ENCODE measurements at places on chromosomes 12 and 14. TPM values are rescaled to one million over a fixed set of nuclear protein-coding genes. Genes with fewer than 3 reads are reported as not detected.

Gene DTX1
- total RNA-seq: 2.9 TPM

Gene SMCO2
- not detected for total RNA-seq

- H3K4me3 ChIP-seq: no peak overlapping the region
- H3K27ac ChIP-seq: no peak overlapping the region
- H3K27me3 ChIP-seq: no peaks in the 10 kb centered on the region
- no peaks in the 10 kb centered on the region for H3K4me1 ChIP-seq
- no peaks in the 10 kb centered on the region for H3K36me3 ChIP-seq
These were observed 26.0 kb downstream of the DDHD1 start for GRCh38 chr14:53127151-53127550.

GRCh38 chr12:112828541-112828940 is 37.0 kb downstream of the RPH3A start:
- H3K36me3 ChIP-seq: no peaks in the 10 kb centered on the region
- no peak overlapping the region for H3K27ac ChIP-seq
- no peak for DNase-seq
- H3K4me1 ChIP-seq: no peaks in the 10 kb centered on the region
- peaks cover 4% of the 10 kb centered on the region for H3K27me3 ChIP-seq

Gene WNT5B
- total RNA-seq: 15.2 TPM

DNA sequence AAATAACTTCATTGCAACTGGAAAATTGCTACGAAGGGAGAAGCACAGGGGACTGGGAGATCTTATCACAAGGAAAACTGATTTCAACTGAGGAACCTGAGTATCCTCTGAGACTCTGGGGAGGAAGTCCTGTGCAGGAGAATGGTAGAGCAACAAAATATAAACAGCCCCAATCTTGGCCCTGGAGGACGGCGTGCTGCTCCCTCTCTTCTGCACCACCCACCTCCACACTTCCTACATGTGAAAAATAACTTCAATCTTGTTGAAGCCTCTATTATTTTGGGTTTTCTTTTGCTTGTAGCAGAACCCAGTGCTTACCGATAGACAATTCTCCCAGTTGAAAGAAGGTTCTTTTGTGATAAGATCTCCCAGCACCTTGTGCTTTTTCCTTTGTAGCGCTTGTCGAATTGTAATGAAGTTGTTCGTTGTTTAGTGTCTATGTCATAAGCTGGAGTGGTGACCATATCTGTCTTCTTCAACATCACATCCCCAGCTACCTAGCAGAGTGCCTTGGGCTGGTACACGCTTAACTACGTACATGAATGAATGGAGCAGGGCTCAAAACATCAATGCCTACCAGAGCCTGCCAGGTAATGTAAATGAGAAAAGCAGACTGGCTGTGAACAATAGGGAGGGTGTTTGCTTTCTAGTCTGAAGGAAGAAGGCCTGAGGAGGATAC is 2.8 kb upstream of the CD4 start:
- DNase-seq: no peak
- H3K27ac ChIP-seq: no peak overlapping the region
- peaks cover 13% of the 10 kb centered on the region for H3K4me1 ChIP-seq
- H3K4me3 ChIP-seq: no peak overlapping the region

GRCh38 chr14:99597911-99598600 is 6.0 kb downstream of the CCDC85C start:
- peak overlapping the region; percentile 1 for H3K27ac ChIP-seq
- DNase-seq: no peak
- H3K27me3 ChIP-seq: no peaks in the 10 kb centered on the region
- no peak overlapping the region for H3K4me3 ChIP-seq
- no peaks in the 10 kb centered on the region for H3K36me3 ChIP-seq

GRCh38 chr12:64946132-64946829 is 121.8 kb downstream of the TBC1D30 start:
- DNase-seq: peak; percentile 31
- H3K27ac ChIP-seq: no peak overlapping the region
- no peaks in the 10 kb centered on the region for H3K27me3 ChIP-seq
- H3K36me3 ChIP-seq: no peaks in the 10 kb centered on the region

Gene KRT78
- 0.73 TPM for total RNA-seq

- H3K4me3 ChIP-seq: no peak overlapping the region
- no peak for DNase-seq
- no peaks in the 10 kb centered on the region for H3K27me3 ChIP-seq
- H3K4me1 ChIP-seq: peaks cover 11% of the 10 kb centered on the region
These were observed 201.0 kb downstream of the SLC25A21 start for GRCh38 chr14:36971263-36971855.

GRCh38 chr12:52708010-52708409 is 4.7 kb upstream of the KRT77 start:
- no peak for DNase-seq
- no peak overlapping the region for H3K4me3 ChIP-seq
- no peaks in the 10 kb centered on the region for H3K36me3 ChIP-seq
- H3K27ac ChIP-seq: no peak overlapping the region
- peaks cover 48% of the 10 kb centered on the region for H3K27me3 ChIP-seq

Gene SLC6A15
- total RNA-seq: not detected

Gene TDRD9
- not detected for total RNA-seq

- H3K27me3 ChIP-seq: no peaks in the 10 kb centered on the region
- no peak overlapping the region for H3K27ac ChIP-seq
- no peaks in the 10 kb centered on the region for H3K36me3 ChIP-seq
These were observed 12.9 kb upstream of the MCRS1 start for GRCh38 chr12:49580572-49581535.

GRCh38 chr12:130947028-130947613 is 6.6 kb upstream of the ADGRD1 start:
- H3K36me3 ChIP-seq: no peaks in the 10 kb centered on the region
- no peak overlapping the region for H3K27ac ChIP-seq
- H3K27me3 ChIP-seq: peaks cover 8% of the 10 kb centered on the region
- H3K4me1 ChIP-seq: peaks cover 11% of the 10 kb centered on the region
- no peak overlapping the region for H3K4me3 ChIP-seq
- no peak for DNase-seq

Gene METTL17
- 125 TPM for total RNA-seq

DNA sequence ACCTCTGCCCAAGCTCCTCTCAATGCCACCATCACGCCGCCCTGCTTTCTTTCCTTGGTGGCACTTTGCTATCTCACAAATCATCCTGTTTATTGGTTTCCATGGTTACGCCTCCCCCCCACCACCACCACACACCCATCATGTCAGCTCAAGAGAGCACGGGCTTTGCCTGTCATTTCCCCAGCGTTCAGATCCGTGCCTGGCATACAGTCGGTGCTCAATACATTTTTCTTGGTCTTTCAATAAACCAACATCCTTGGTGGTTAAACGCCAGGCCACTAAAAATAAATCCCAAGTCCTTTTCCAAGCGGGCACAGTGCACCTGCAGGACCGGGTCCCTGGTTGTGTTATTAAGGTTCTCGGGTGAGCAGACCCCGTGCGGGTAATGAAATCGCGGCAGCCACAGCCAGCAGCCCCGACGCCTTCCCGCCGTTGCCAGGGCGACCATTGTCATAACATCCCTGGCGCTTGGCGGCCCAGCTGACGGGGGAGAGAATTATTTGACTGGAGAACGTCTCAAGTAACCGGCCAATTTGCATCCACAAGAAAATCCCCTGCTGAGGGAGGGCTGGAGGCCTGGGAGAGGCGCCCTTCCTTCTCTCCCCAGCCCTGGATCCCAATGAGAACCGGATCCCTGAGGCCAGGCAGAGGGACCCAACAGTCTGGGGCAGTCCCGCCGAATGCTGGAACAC is 92.9 kb downstream of the KSR2 start:
- no peak for DNase-seq
- H3K4me1 ChIP-seq: no peaks in the 10 kb centered on the region
- H3K4me3 ChIP-seq: no peak overlapping the region
- peaks cover 44% of the 10 kb centered on the region for H3K27me3 ChIP-seq
- no peak overlapping the region for H3K27ac ChIP-seq

GRCh38 chr14:77691259-77691658 is 16.6 kb downstream of the ALKBH1 start:
- DNase-seq: no peak
- no peak overlapping the region for H3K27ac ChIP-seq
- peaks cover 90% of the 10 kb centered on the region for H3K36me3 ChIP-seq
- H3K4me3 ChIP-seq: no peak overlapping the region
- no peaks in the 10 kb centered on the region for H3K27me3 ChIP-seq

GRCh38 chr12:103975368-103975767 is 9.7 kb downstream of the TDG start:
- H3K36me3 ChIP-seq: peaks cover 63% of the 10 kb centered on the region
- no peak for DNase-seq
- no peak overlapping the region for H3K4me3 ChIP-seq
- H3K27ac ChIP-seq: no peak overlapping the region

Gene C12orf56
- not detected for total RNA-seq

GRCh38 chr14:23548351-23549318 is 2.9 kb downstream of the ZFHX2 start:
- peak; percentile 59 for DNase-seq
- H3K27me3 ChIP-seq: no peaks in the 10 kb centered on the region
- peaks cover 31% of the 10 kb centered on the region for H3K4me1 ChIP-seq
- no peak overlapping the region for H3K4me3 ChIP-seq

GRCh38 chr14:101876555-101876938 is 87.8 kb upstream of the DYNC1H1 start:
- H3K36me3 ChIP-seq: peaks cover 13% of the 10 kb centered on the region
- no peak overlapping the region for H3K27ac ChIP-seq
- H3K4me1 ChIP-seq: peaks cover 21% of the 10 kb centered on the region

DNA sequence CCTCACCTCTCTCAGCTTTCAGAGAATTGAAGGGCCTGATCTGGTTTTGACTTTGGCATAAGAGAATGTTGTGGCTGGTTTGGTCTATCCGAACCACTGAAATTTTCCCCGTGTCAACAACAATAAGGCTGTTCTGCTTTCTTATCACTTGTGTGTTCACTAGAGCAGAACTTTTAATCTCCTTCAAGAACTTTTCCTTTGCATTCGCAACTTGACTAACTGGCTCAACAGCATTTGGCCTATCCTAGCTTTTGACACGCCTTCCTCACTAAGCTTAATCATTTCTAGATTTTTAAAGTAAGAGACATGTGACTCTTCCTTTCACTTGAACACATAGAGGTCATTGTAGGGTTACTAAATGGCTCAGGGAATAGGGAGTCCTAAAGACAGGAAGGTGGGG is 25.9 kb upstream of the EDDM3A start:
- peak; percentile 72 for DNase-seq
- H3K36me3 ChIP-seq: no peaks in the 10 kb centered on the region
- H3K27ac ChIP-seq: peak overlapping the region; percentile 75
- H3K27me3 ChIP-seq: no peaks in the 10 kb centered on the region
- H3K4me1 ChIP-seq: peaks cover 34% of the 10 kb centered on the region
- no peak overlapping the region for H3K4me3 ChIP-seq

DNA sequence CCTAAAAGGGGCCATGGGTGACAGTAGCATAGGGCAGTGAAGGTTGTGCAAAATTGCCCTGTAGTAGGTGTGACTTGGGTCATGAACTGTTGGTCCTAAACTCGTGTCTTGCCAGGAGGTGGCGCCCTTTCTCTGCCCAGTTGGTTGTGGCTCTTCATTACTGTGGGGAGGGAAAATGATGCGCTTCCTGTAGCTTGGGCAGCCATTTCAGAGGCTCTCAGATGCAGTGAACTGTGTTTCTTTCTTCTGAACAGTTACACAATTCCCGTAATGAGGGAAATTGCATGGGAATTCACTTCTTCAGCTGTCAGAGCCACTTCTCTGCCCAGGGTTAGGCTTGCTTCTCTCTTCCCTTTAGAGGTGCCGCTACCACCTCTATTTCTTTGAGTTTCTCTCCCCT is 148.1 kb upstream of the NRXN3 start:
- no peak overlapping the region for H3K27ac ChIP-seq
- H3K4me3 ChIP-seq: no peak overlapping the region
- H3K27me3 ChIP-seq: no peaks in the 10 kb centered on the region
- no peaks in the 10 kb centered on the region for H3K36me3 ChIP-seq

Gene BATF
- 4.7 TPM for total RNA-seq

All from stomach (tissue), 19 donors.